Activated T-cell treated with anti-CD3 and anti-CD28 coated beads, Interleukin-2, amount 50 U/mL, for 48 hours (primary cell): ENCODE measurements at places on chromosomes 5 and 9.
A peak's percentile ranks its signal among the peaks of the same experiment; 100 is the strongest.

GRCh38 chr5:56520986-56521730, 288.0 kb upstream of the ANKRD55 start:
- no peak for DNase-seq

DNA sequence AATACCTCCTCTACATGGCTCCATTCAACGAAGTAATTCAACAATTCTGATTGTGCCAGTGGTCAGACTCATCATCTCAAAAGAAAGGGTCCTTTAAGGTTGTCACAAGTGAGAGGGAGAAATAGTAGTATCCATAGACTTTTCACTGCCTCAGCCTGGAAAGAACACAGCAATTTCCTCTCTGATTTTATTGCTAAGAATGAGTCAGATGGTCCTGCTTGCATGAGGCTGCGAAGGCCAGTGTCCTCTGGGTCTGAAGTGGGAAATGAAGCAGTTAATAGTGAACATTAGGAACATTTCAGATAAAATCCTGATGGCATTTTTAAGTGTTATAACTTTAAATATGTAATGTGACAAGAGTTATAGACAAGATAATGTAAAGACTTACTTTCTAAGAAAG, 979.0 kb downstream of the EFNA5 start:
- no peak for DNase-seq

- DNase-seq: no peak
Measured at GRCh38 chr5:1545805-1546355, 22.1 kb upstream of the LPCAT1 start.

- DNase-seq: no peak
Measured at GRCh38 chr9:96585426-96585825, 34.2 kb downstream of the CDC14B start.

- DNase-seq: no peak
Measured at GRCh38 chr5:154899151-154899816, 38.7 kb downstream of the GEMIN5 start.

DNA sequence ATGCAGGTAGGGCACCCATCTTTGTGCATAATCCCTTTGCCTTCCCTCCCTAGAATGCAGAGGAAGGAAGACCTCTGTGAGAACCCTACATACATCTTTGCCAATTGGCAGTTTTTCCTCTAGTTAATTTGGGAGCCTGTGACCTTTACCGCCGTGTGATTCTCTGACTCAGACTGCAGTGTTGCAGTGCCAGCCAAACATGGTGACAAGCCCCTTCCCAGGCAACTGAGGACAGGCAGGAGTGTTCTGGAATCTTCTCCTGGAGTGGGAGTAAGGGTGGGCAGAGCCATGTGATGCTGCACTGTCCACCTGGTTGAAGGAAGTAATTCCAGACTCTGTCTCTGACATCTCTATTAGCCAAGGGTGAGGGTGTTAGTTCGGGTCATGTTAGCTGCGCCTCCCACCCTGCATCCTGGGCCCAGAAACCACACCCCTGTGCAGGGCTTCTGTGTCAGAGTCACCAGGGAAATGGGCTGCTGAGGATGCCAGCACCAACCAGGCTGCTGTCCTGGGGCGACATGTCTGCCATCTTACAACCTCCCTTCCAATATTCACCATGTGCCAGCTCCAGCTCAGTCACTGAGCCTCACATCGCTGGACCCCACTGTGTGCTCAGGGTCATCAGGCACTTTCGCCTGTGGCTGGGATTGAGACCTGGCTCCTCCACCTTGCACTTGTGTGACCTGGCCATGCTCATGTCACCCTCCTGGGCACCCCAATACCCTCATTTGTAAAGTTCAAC, 21.8 kb downstream of the KCNIP1 start:
- no peak for DNase-seq

GRCh38 chr5:77353251-77353650, 138.9 kb downstream of the WDR41 start:
- no peak for DNase-seq

GRCh38 chr5:134543820-134544614, 18.5 kb downstream of the JADE2 start:
- peak; percentile 73 for DNase-seq

- no peak for DNase-seq
Measured at GRCh38 chr5:67350185-67350584, 153.6 kb upstream of the CD180 start.

- no peak for DNase-seq
Measured at GRCh38 chr5:81115261-81115660, 117.9 kb upstream of the CKMT2 start.

GRCh38 chr5:137627293-137627692, 108.6 kb downstream of the KLHL3 start:
- no peak for DNase-seq

GRCh38 chr5:73701566-73701965, 75.6 kb downstream of the ARHGEF28 start:
- no peak for DNase-seq

GRCh38 chr5:55737793-55738192, at the start of gene DDX4:
DDX4 (plus strand) TSS chr5:55738061; CDS start chr5:55738964, 903 bp downstream.
- no peak for DNase-seq

GRCh38 chr9:137650259-137650658, 31.5 kb downstream of the EHMT1 start:
- DNase-seq: no peak

- DNase-seq: no peak
Measured at GRCh38 chr9:116516456-116516855, 170.6 kb upstream of the TRIM32 start.

- DNase-seq: no peak
Measured at GRCh38 chr9:131258186-131258585, 18.1 kb downstream of the FAM78A start.

GRCh38 chr5:151151793-151152192, 5.8 kb downstream of the ANXA6 start:
- DNase-seq: peak; percentile 81

DNA sequence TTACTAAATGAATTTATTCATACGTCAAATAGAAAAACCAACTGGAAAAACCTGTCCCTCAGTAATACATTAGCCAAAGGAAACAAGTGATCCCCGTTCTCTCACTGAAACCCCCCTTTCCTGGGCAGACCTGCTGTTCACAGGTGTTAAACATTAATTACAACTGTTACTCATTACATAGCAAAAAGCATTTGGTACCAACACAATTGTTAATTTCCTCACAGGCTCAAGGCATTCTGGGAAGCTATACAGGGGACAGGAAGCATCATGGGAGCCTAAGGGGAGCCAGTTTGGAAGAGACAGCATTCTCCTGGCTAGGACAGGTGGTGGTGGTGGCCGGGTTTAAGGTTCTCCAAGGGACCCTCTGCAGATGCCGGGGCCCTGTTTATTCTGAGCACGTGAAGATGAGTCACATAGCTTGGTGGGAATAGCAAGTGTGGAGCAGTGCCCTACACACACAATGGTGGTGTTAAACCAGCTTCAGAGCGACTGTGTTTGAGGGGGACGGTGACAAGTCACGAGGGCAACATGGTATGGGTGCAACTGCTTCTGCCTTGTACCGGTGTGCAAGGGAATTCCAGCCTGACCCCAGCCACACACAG, 62.6 kb upstream of the SLC25A51 start:
- no peak for DNase-seq

- DNase-seq: no peak
Measured at GRCh38 chr5:13993926-13994325, 49.4 kb upstream of the DNAH5 start.

- DNase-seq: peak; percentile 10
Measured at GRCh38 chr5:139574641-139575312, 13.6 kb downstream of the UBE2D2 start.

GRCh38 chr5:138807182-138807581, 54.0 kb downstream of the CTNNA1 start:
- DNase-seq: no peak

DNA sequence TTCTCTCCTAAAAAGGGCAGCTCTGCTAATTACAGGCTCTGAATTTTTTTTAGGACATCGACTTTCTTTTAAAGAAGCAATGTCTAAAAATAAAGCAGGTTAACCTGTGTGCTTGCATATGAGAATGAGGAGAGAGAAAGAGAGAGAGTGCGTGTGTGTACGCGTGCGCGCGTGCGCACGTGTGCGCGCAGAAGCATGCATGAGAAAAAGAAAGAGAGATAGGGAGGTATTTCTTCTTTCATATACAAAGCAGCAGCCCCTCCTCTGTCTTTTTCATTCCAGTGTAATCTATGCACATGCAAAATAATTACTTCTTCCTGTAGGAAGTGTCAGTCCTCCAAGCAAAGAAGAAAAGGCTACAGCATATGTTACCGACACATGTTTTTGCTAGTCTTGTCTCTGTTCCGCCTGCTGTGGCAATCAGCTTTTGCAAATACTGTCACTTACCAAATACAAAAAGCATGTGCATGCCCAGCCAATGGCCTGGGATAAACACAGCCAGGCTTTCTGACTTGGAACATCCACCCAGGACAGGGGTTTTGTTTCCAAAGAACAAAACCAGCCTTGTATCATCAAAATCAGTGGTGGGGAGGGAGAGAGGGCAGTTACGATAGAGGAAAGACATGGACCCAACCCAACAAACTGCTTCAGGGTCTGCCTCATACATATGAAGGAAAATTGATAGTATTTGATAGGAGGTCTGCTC, 252.3 kb upstream of the SLC24A2 start:
- DNase-seq: no peak

GRCh38 chr5:129658801-129659200, 89.1 kb upstream of the MINAR2 start:
- no peak for DNase-seq

GRCh38 chr5:2690293-2690692, 61.2 kb downstream of the IRX2 start:
- DNase-seq: no peak

GRCh38 chr9:83623679-83624076, 735 bp downstream of the IDNK start:
- no peak for DNase-seq

GRCh38 chr5:60490597-60491166, 209.3 kb downstream of the DEPDC1B start:
- DNase-seq: no peak

- DNase-seq: no peak
Measured at GRCh38 chr5:97400537-97400936, 217.5 kb upstream of the RIOK2 start.

DNA sequence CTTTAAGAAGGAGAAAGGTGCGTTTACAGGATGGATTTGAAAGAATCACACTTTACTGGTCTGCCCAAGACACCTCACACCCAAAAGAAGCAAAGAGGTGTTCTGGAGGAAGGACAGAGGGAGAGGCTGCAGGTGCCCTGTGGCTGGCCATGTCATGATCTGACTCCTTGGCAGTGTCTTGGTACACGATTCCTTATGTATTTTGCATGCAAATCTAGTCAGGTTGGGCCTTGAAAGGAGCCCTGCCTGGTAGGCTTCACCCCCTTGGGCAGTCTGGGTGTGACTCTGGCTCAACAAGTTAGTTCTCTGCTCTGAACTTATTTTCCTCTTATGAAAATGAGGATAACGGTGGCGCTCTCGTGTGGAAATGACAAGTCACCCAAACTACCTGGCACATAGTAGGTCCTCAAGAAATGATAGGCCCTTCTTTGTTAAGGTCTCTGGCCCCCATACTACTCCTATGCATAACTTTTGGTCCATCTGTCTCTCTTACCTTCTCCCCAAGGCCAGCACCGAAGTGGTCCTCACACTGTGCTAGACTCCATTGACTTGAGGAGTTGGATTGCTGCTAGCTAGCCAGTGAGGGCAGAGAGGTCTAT, 212.5 kb downstream of the SEMA6A start:
- no peak for DNase-seq

DNA sequence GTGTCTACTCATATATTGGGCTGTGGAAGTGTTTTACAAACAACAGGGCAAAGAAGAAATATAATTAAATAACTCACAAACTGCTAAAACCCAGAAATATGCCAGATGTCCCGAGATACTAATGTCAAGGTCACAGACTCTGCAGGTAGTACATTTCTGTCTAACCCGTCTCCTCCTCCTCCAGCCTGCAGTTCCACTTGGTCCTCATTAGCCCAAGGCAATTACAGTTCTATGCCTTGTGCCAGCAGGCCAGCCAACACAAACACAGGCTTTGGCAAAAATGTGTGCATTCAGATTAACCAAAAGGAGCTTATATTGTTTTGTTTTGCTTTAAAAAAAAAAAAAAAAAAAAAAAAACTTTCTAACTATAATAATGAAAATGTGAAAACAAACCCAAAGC, 148.8 kb downstream of the MYO10 start:
- no peak for DNase-seq

DNA sequence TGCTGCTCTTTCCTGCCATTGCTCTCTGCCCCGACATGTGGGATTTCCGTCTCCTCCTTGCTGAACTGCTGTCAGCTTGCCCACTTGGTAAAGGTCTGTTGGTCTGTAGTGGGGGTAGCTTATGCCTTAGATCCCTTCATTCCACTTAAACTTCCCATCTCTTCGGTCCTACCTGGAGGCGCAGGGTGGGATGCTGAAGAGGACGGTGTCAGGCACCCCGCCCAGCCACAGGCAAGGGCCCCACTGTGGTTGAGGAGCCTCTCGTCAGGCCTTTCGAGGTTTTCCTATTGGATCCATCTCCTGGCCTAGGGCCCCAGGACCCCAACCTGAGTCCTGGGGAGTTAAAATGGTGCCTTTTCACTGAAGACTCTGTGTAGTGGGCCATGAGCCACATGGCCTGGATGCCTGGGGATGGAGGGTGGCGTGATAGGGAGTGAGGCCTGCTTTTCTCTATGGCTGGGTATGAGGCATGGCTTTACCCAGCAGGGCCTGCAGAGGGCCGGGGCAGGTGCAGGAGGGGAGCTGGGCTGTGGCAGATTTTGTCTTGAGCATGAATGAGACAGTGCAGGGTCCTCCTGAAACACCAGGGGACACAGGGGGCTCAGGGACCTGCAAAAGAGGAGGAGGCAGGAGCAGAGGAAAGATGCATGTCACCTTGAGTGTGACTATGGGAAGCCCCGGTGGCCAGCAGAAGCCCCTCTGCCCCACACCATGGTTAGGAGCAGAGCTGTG, 25.8 kb upstream of the RNF130 start:
- DNase-seq: no peak

GRCh38 chr5:179222246-179223017, 122.8 kb downstream of the ADAMTS2 start:
- no peak for DNase-seq

GRCh38 chr5:115816226-115817081, at the start of gene CDO1:
CDO1 (minus strand) TSS chr5:115816659; CDS start chr5:115816397, 262 bp downstream.
- peak; percentile 54 for DNase-seq

DNA sequence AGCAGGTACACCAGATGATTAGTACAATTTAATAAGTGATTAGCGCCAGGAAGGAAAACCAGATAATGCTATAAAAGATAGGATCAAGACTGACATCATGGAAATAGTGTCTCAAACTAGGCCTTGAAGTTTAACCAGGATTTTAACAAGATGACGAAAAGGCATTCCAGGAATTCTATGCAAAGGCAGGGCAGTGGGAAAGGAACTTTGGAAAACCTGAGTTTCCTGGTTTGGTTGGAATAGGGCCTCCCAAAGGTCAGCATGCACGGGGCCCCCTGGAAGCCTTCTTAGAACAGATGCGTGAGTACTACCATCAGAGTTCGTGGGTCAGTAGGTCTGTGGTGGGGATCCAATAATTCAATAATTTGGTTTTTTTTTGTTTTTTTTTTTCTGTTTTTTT, 935.2 kb upstream of the DMAC1 start:
- no peak for DNase-seq
